Natural killer cell (primary cell): ENCODE measurements at places on chromosomes 6 and 20. TPM values are rescaled to one million over a fixed set of nuclear protein-coding genes. Genes with fewer than 3 reads are reported as not detected.

HIVEP2 gene
- total RNA-seq: 14.6 TPM

GJA1 gene
- not detected for total RNA-seq

POM121L2 gene
- total RNA-seq: not detected

SOBP gene
- not detected for total RNA-seq

CST3 gene
- 118 TPM for total RNA-seq

PSORS1C1 gene
- not detected for total RNA-seq

CD24 gene
- total RNA-seq: 1.2 TPM

TREML4 gene
- 2.1 TPM for total RNA-seq

C6orf163 gene
- total RNA-seq: 2.3 TPM
